NCI-H1930 (cell line): ENCODE measurements at places on chromosomes 2 and 18.

DNA sequence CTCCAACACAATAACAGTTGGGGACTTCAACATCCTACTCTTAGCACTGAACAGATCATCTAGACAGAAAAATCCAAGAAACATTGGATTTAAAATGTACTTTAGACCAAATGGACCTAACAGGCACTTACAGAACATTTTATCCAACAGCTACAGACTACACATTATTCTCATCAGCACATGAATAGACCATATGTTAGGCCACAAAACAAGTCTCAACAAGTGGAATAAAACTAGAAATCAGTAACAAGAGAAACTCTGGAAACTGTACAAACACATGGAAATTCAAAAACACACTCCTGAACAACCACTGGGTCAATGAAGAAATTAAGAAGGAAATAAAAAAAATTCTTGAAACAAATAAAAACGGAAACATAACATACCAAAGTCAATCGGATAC, 117.5 kb downstream of the ACVR1 start:
- no peak for DNase-seq

DNA sequence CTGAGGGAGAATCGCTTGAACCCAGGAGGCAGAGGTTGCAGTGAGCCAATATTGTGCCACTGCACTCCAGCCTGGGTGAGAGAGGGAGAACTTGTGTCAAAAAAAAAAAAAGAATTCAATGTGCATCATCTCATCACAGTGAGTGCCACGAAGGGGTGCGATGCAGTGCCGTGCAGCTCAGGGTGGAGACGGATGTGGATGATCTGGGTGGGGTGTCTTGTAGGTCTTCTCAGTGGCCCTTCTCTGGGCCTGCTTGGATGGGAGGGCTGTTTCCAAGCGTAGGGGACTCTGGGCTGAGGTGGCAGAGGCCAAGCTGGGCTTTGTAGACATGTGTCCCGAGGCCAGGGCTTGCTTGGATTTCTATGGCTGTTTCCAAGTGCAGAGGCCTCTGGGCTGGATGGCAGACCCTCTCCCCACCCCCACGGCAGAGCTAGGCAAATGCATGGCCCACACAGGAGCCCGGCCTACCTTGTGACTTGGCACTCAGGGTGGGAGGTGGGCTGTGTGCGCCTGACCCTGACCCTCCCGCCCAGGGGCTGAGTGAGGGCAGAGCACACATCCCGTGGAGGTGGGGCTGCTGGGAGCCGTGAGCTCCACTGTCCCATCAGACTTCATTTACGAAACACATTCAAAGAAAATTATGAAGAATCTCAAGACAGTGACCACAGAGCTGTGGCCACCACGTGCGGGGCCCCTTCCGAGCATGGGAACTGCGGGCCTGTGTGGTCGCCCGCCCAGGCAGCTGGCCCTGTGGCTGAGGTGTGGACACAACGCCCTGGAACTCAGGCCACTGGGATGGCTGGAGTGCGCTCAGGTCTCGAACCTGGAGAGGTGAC, 76.4 kb downstream of the ASB1 start:
- no peak for DNase-seq

DNA sequence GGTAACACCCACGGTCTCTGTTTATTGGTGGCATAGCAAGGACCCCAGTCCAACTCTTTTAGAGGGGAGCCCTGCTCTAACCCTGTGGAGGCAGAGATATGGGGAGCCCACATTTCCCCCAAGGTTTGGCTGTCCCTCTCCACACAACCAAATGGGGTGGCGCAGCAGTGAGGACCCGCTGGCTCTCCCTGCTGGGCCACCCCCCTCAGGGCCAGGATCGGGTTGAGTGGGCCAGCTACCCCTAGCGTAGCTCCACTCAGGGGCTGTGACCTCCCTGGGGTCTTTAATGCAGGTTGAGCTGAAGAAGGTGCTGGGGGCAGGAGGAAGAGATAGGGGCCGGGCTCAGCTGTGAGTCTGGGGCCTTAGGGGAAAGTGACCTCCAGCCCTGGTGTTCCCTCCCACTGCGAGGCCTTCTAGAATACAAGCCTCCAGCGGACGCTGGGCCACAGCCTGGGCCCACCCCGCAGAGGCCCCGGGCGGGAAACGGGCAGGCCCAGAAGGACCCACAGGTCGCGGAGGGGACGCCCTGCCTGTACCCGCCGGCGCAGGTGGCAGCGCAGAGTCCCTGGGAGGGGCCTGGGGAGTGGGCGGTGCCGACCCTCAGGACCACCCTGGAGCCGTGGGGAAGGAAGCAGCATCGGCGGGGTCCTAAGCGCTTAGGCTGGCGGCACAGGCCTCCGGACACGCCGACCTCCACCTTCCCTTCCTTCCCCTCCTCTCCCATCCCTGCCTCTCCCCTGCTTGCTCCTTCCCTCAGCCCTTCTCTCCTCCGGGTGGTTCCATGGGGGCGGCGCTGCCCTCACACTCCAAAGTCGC, 9.6 kb downstream of the CROCC2 start:
- no peak for DNase-seq

- no peak for DNase-seq
Measured at GRCh38 chr2:77566582-77566981, 44.4 kb upstream of the LRRTM4 start.

- DNase-seq = no peak
Measured at GRCh38 chr18:55073834-55074233, 114.6 kb upstream of the CCDC68 start.

- DNase-seq = no peak
Measured at GRCh38 chr2:228444161-228444560, 262.7 kb upstream of the SPHKAP start.

- DNase-seq = no peak
Measured at GRCh38 chr18:25236736-25237135, 115.2 kb downstream of the ZNF521 start.

GRCh38 chr18:13626544-13626908, 99.8 kb downstream of the FAM210A start:
- no peak for DNase-seq

GRCh38 chr2:6877402-6878304, at the start of gene RSAD2:
Gene RSAD2 (plus strand): TSS chr2:6877777. CDS start chr2:6877801, 24 bp downstream.
- DNase-seq = no peak
